Inflammatory macrophage treated with lipopolysaccharide for 4 hours (primary cell): ENCODE measurements at places on chromosomes 5 and 9.

GRCh38 chr5:131109540-131110255, 55.4 kb downstream of the HINT1 start:
- peak; percentile 49 for DNase-seq

DNA sequence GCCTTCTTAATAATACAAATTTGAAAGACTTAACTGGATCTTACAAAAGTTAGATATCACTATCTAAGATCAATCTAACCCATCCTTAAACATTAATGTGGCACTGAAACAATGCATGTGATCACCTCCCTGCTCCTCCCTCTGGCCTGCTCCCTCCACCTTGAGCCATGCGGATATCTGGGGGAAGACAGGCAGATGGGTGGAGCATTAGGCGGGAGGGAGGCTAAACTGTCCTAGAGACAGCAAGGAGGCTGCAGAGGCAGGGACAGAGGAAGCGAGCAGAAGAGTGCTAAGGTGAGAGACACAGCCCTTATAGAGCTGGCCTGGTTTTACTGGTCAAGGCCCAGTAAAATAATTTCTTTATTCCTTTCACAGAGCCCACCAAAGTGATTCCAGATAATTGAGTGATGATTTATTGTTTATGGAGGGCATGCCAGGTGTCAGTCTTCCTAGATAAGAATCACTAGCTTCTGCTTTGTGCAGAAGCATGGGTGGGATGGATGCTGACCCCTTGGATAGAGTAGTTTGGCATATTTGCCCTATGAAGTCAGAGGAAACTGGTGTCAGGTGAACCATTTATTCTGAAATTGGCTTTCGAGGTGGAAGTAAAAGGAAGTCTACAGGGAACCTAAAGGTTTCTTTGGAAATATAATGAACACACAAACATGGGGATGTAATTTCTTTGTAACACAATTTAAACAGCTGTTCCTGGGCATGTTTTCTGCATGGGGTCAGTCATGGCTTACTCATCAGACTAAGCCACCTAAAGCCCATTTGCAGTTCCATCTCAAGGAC, 188.3 kb downstream of the GNAQ start:
- DNase-seq, result no peak

- DNase-seq, result no peak
These were observed 513.9 kb downstream of the ZNF608 start for GRCh38 chr5:124232515-124232914.

GRCh38 chr5:67052034-67052433, 144.6 kb downstream of the CD180 start:
- no peak for DNase-seq

DNA sequence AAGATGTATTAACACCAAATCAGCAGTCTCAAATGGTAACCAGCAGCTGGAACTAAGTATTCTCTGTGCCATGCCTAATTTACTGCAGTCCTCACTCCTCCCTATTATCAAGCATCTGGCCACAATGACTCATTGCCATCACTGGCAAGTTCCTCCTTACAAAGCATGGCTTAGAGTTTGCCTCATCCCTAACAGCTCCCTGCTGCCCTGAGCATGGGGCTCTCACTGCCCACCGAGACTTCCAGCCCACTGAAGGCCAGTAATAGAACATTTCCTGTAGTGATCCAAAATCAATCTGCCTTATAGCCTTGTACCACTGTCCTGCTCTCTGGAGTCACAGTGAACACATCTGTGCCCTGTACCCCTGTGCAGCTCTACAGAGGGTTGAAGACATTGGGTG, 211.9 kb upstream of the TRIM32 start:
- peak; percentile 43 for DNase-seq

DNA sequence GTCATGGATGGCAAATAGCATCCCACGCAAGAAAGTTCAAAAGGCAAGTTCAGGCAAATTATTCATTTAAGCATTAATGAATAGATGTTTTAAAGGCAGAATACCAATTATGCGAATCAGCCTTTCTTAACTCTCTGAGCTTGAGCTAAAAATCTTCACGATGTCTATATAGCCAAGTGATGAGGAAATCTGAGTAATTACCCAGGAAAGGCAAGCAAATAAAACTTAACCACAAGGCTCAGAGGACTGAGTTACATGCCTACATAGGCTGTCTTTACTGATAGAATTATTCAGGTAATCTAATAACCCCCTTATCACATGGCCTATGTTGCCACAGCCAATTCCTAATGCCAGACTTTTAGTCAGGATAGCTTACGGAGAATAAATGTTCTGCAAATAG, 120.8 kb upstream of the MTAP start:
- DNase-seq, result no peak
